Endothelial cell of coronary artery (primary cell): ENCODE measurements at places on chromosomes 2 and 18. TPM values are rescaled to one million over a fixed set of nuclear protein-coding genes. Genes with fewer than 3 reads are reported as not detected.

The SULT1C4 gene
- 4.3 and 9.3 TPM in 2 replicates for total RNA-seq

The C2orf80 gene
- total RNA-seq = not detected in 2 replicates

The TBR1 gene
- total RNA-seq = under 0.01 TPM in 2 replicates

The SCN3A gene
- total RNA-seq = 0.09 TPM in 1 of 2 replicates, not detected in the other

The LYG1 gene
- total RNA-seq = 0.27 and 0.28 TPM in 2 replicates

The FABP1 gene
- not detected in 2 replicates for total RNA-seq
